Natural killer cell (primary cell): ENCODE measurements at places on chromosomes 2 and 18. TPM values are rescaled to one million over a fixed set of nuclear protein-coding genes. Genes with fewer than 3 reads are reported as not detected.

GRCh38 chr2:113112871-113113270 is 14.5 kb upstream of the IL1RN start:
- H3K27me3 ChIP-seq = no peaks in the 10 kb centered on the region
- no peak for DNase-seq
- no peak overlapping the region for H3K27ac ChIP-seq

Gene CDH20
- total RNA-seq = 0.10 TPM

GRCh38 chr2:96929245-96929925 is 57.0 kb downstream of the FAM178B start:
- no peak overlapping the region for H3K27ac ChIP-seq
- peaks cover 12% of the 10 kb centered on the region for H3K4me1 ChIP-seq
- DNase-seq = no peak
- H3K27me3 ChIP-seq = no peaks in the 10 kb centered on the region

Gene ANKRD36B
- total RNA-seq = 57.1 TPM

DNA sequence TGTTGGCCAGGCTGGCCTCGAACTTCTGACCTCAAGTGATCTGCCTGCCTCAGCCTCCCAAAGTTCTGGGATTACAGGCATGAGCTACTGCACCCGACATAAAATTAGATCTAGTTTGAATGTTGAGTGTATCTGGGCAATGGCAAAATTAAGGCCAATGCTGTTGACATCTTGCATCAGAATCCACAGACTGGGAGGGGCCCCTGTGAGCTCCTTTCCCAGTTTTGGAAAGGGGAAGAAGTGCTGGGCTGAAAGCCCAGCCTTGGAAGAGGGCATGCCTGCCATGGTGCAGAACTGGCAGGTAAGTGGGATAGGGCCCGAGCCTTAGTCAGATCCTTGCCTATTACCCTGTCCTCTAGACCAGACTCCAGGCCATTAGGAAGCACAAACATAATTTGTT is 4.5 kb upstream of the MYOM1 start:
- no peak overlapping the region for H3K27ac ChIP-seq
- no peaks in the 10 kb centered on the region for H3K36me3 ChIP-seq
- no peak overlapping the region for H3K4me3 ChIP-seq

GRCh38 chr2:43490252-43490786 is 105.5 kb downstream of the THADA start:
- no peaks in the 10 kb centered on the region for H3K27me3 ChIP-seq
- H3K4me1 ChIP-seq = no peaks in the 10 kb centered on the region
- peaks cover 8% of the 10 kb centered on the region for H3K36me3 ChIP-seq
- no peak overlapping the region for H3K4me3 ChIP-seq
- DNase-seq = no peak
- no peak overlapping the region for H3K27ac ChIP-seq
